ENCODE measurements at places on chromosomes 3 and 15.

DNA sequence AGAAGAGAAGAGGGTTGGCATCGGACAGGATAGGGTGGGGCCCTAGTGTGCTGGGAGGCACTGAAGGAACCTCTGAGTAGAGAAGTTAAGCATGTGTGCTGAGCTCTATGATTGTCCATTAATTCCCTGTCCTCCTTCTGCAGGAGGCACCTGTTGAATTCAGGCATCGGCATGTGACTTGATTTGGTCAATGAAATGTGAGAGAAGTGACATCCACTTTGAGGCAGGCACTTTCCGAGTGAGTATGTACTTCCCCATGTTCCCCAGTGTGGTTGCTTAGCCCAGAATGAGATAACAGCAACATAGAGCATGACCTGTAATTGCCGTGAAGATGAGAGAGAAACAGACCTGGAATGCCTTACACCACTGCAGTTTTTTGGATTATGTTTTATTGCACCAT is 224.8 kb downstream of the RPLP1 start:
- no peak for DNase-seq

GRCh38 chr15:99476413-99477222 is 89.2 kb upstream of the MEF2A start:
- peak; percentile 16 for DNase-seq

DNA sequence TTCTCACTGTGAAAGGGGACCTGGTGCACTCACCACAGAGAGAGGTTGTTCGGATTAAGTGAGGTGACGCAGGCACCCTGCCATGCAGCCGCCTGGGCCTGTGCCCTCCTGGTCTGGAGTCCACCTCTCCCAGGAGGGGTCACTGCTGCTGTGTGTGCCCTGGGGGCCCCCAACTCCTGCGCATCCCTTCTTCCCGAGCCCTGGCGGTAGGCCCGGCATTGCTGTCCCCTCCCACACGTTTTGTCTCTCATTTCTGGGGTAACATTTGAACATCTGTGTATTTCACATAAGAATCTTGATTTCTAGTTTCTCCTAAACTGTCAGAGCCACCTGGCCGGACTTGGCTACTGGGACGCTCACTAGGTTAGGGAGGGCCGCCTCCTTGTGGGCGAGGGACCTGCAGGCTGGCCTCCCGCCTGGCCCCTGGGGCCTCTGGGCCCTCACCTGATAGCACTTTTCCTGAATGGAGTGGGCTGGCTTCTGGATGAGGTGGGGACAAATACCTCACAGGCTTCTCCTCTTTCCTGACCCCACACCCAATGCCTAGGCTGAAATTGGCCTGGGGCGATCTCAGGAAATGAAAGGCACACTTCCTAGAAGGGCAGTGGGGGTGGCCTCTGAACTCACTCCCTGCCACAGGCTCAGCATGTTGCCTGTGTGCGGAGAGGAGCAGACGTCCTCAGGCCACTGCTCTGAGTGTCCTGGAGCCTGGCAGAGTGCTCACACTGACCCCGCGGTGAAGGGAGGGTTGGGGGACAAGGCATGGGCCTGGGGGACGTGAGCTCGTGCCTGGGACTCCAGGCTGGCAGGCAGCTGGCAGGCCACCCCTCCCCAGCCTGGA is 104.2 kb upstream of the PRR23E start:
- DNase-seq, result no peak

DNA sequence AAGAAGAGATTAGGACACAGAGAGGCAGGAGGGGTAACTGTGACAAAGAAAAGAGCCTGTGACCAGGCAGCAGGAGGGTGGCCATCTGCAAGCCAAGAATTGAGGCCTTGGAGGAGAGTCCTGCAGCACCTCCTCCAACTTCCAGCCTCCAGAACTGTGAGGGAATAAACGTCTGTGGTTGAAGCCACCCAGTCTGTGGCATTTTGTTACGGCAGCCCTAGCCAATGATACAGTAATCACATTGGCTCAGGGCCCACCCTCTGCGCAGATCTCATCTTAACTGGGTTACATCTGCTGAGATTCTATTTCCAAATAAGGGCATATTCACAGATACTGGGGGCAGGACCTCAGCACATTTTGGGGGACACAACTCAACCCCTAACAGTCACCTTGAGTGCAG is 11.3 kb downstream of the SELENOS start:
- no peak for DNase-seq

DNA sequence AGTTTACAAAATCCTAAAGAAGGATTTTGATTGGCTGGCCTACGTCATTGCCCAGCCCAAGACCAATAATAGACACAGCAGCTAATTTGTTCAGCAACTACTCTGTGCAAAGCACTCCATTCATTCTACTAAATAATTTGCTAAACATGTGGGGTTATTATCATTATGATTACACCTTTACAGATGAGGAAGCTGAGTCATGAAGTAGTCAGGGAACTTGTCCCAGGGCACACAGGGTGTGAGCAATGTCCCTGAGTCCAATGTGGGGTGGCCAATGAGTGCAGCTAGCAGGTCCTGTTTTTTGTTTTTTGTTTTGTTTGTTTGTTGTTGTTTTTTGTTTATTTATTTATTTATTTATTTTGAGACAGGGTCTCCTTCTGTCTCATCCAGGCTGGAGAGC is 183.6 kb downstream of the ABHD5 start:
- no peak for DNase-seq

DNA sequence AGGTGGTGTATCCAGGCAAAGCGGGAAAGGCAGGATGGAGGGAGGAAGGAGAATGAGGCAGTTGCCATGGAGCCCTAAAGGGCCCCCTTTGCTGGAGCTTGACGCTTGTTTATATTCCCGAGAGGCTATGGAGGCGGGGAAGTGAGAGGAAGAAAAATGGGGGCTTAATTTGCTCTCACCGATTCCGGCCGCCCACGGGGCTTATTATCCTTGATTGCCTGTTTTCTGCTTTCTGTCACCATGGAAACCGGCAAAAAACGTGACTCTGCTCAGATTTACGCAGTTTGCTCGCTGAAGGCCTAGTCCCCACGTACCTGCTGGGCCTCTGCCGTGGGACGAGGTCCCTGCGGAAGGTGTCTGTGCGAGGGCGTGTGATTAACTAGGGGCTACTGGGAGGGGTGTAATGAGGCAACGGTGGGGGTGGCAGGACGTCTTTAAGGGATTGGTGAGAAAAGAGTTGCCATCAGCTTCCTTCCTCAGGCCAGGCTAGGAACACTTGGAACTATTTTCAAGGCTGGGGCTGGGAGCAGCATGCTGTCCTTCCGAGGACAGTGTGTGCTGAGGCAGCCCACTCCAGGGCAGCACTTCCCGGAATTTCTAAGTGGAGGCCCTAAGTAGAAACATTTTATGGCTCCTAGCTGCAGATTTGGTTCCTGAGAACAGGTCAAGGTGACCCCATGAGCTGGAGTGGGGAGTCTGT is 110.8 kb upstream of the NDN start:
- DNase-seq, result no peak

- DNase-seq, result no peak
These were observed 13.8 kb upstream of the POLR2M start for GRCh38 chr15:57692709-57693108.

- no peak for DNase-seq
These were observed 74.1 kb upstream of the UBE3A start for GRCh38 chr15:25512957-25513356.

DNA sequence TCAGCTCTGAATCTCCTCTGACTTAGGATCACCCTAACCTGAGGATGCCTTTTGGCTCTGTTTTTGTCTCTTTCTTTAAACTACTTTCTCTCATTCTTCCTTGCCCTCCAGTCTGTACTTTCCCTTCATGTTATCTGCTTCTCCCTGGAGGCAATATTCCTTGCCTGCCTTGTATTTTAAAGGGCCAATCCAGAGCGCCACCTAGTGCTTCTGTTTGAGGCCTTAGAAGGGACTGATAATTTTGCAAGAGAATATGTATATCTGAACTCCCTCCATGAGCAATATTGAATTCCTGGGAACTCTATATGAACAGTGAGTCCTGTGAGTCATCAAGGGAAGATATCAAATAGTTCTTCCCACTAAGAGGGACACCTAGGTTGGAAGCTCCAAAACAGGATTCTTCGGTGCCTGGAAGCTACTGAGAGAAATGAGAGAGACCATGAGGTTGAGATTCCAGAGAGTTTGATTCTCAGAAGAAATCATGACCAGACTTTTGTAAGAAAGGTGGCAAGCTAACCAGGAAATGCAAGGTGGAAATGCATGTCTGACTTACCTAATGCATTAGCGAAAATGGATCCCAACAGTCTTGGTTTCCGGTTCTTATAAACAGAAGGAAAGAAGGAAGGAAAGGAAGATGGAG is 203.8 kb upstream of the CD96 start:
- DNase-seq, result no peak
